ENCODE measurements at places on chromosomes 16 and 17.

DNA sequence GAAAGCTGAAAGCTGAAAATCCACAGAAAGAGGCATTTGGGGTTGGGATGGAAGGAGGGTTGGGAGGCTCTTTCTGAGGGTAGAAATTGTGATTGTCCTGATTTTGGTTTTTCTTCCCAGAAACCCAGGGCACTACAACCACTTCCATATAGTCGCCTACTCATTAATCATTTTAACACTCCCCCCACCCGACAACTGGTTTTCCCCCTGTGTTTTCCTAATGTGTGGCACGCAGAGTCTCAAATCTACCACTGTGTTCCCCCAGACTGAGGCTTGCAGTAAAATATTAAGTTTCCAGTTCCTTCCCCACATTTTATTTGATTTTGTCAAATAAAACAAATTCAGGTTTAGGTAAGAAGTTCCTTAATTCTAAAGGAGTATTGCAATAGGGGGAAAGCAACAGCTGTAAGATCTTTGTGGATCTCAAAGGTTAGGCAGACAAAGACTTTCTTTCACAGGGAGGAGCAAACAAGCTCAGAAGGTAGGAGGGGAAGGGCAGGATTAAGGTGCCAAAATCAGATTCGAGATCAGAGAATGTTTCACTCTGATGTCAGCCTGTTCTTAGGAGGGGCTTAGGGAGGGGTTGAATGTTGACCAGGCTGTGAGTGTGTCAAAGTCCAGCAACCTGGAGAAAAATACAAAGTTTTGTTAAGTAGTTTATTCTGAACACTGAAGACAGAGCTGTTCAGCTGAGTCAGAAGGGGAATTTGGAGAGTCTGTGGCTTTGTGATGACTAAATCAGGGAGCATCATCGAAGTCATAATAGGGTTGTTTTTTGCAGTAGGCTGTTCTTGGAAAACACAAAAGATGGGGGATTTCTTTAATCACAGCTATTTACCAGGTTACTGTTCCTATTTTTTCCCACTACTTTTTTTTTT lies 3.6 kb downstream of the ZNF267 start:
- no peak for DNase-seq

DNA sequence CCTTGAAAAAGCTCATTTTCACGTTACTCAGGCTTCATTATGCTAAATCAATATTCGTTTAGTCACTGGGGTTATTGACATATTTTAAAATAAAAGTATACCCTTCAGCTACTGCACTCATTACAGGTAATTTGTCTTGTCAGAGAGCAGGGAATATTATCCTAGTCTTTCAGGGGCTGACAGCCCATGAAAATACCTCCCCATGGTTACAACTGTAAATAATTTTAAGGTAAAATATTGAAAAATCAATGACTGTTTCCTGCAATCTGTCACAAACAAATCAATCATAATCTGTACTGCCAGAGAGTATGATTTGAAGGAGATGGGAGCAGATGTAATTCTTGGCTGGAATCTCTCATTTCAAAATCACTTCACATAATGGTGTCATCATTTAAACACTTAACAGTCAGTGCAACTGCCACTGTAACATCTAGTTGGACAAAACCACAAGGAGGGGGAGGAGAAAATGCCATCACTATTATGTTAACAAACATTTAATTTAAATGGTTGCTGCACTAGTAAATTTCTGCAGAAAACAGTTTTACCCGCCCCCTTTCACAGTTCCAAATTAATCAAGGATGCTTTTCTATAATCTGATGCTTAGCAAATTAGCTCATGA lies 9.3 kb upstream of the IRX5 start:
- DNase-seq: no peak

- no peak for DNase-seq
These were observed 418.3 kb downstream of the NPIPA7 start for GRCh38 chr16:16797239-16797638.

DNA sequence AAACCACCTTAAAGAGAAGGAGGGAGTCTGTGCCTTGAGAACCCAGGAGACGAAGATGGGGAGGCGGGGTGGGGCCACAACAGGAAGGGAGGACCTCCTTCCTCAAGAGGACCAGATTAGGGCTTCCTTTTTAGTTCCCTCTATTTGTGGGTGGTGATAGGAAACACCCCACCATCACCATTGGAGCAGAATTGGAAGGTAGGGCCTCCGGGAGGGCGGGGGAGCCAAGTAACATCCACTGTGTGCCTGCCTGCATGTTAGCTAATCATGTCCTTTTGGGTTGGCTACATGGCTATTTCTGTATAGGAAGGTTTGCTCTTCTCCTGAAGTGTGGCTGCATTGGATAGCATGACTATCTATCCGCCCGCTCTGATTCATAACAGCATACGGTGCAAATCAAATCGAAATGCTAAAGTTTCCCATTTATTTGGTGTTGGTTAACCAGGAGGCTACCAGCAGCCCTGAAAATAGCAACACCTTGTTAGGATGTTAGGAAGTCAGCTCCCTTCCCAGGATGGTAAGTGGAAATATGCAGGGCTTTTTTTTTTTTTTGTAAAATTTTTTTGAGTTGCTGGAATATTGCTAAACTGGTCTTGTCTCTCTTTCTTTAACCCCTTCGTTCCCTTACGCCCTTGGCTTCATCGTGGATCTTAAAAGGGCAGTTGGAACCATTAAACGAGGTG lies 4.2 kb downstream of the SYT17 start:
- DNase-seq: no peak

- no peak for DNase-seq
These were observed 150.4 kb upstream of the CIBAR2 start for GRCh38 chr16:85262558-85263238.

GRCh38 chr17:31687505-31688126 lies 171.4 kb downstream of the COPRS start:
- DNase-seq: no peak

GRCh38 chr17:64411999-64412771 lies 21.5 kb upstream of the PECAM1 start:
- DNase-seq: no peak

DNA sequence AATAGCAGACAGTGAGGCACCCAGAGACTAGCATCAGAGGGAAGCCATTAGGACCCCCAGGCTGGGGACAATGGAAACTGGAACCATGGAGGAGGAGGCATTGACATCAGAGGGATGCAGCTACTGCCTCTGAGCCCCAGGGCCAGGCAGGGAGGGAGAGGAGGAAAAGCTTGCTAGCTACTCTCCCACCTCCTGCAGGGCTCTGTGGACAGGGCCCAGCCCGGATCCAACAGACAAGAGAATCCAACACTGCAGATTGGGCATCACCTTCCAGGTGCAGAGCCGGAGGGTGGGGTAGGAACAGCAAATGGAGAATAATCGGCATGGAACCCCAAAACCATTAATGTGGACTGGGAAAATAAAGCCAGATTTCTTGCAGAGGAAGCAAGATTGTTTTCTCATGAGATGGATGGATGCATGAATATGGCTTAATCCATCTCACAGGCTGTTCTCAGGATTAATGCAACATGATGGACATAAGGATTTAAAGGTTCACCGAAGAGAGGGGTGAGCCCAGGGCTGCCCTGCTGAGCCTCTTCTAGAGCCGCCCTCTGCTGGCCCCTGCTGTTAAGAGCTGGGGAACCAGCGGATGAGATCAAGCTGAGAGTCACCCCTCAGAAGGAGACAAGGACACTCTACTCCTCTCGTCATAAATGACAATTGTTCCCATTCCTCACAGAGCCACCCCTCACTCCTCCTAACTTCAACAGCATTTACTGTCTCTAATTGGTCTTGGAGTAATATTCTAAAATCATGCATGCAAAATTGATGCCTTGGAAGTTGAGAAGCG lies 48.8 kb downstream of the DNAH3 start:
- no peak for DNase-seq

DNA sequence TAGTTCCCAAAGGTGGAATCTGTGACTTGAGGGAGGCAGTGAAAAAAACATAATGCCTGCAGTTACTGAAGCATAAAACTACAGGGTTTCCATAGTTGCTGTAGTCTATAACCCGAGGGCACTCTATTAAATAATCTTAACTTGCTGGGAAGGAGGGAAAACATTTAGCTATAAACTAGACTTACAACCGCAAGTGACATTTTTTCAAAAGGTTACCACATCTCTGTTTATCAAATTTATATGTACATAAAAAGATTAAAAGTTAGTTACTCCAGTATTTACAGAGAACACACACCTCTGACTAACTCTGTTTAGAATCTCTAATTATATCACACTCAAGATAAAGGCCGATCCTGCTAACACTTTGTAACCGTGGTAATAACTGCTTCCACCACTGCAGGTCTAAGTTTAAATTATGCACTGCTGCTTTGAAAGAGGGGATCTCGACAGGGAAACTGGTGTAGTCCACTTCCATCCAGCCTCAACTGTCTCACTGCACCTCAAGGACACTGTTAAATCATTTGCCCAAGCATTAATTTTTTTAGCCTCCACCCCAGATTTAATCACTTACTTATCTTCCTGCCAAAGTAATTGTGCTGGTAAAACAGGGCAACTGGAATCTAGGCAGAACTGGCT lies 14.6 kb downstream of the KCNJ16 start:
- no peak for DNase-seq

- DNase-seq: no peak
These were observed 93.4 kb upstream of the GSE1 start for GRCh38 chr16:85519540-85520231.

DNA sequence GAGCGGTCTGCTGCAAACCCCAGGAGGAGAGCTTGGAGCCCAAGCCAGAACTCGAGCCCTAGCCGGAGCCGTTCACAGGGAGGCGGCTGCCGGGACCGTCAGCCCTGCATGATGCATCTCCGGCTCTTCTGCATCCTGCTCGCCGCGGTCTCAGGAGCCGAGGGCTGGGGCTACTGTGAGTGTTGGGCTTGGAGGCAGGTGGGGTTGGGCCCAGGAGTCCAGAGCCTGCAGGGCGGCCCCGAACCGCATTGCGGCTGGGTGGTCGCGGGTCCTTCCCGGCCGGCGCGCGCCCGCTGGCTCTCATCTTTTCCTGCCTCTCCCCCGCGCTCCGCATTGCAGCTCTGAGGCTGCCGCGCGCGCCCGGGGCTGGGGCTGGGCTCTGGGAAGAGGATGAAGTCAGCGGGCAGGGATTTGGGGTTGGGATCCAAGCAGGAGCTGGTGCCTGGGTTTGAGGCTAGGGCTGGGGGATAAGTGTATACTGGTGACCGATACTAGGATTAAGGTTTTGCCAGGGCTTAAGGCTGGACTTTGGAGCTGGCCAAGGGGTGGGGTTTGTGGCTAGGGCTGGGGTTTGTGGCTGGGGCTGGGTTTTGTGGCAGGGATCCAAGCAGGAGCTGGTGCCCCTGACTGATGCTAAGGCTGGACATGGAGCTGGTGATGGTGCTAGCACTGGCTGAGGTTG lies 532 bp downstream of the CNTNAP1 start:
- DNase-seq: no peak

- no peak for DNase-seq
These were observed 3.9 kb downstream of the SKAP1 start for GRCh38 chr17:48426019-48426665.

GRCh38 chr17:30225919-30226553 lies 9.5 kb downstream of the SLC6A4 start:
- DNase-seq: no peak

DNA sequence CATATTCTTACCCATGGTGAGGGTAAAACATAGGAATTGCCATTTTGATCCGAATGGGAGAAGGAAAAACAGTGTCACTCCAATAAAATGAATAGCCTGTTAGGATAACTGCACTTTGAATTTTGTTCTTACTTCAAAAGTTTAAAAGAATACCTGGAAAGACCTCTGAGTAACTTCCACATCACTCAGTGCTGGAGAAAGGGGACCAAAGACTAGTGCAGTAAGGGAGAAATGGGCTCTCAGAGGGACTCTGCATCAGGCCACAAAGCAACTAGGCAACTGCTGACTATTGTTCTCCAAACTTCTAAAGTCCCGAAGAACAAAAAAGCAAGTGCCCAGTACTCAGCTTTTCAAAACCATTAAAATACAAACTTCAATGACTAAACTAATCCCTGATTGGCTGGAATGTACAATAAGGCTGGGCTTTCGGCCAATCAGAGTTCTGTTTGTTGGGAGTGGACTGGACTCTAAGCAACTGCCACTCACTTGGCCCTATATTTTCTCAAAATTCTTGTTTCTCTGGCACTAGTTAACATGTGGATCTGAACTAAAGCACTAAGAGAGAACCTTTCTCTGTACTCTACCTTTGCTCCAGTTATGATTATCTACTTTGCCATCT lies 6.2 kb downstream of the DNAJC7 start:
- DNase-seq: no peak

DNA sequence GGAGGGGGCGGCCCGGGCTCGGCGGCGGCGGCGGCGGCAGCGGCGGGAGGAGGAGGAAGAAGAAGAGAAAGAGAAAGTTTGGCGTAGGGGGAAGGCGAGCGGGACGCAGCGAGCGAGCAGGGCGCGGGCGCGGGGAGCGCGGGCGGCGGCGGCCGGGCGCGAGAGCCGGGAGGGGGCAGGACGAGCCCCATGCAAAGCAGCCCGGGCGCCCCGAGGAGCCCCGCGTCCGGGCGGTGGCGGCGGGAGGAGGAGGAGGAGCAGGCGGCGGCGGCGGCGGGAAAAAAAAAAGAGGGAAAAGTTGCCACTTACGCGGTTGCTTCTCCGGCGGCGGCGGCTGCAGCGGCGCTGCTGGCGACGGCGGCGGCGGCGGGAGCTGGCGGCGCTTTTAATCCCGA lies 10.3 kb upstream of the ZFHX3 start:
- no peak for DNase-seq

- DNase-seq: no peak
These were observed 150.2 kb downstream of the TANC2 start for GRCh38 chr17:63116228-63116627.

DNA sequence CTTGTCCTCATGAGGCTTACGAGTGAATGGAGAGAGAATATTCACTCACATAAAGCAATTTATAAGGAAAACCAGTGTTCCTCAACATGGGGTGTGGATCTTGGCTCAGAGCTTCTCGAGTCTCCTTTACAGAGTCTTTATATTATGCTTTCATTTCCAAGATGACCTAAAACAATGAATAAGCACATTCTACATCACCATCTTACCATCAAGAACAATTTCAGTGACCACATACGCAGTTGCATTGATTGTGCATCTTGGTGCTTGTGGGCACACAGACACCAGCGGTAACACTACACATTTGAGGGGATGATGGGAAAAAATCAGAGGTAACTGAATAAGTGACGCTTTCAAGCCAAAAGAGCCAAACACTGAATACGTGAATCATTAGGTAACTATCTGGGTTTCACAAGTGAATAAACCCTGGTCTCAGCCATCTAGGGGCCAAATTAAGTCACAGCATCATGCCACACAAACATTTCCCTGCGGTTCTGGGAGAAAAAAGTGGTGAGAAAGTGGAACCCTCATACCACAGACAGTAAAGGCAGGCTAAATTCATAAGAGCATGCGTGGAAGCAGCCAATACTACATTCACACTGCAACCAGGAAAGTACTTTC lies 9.4 kb downstream of the CWC25 start:
- DNase-seq: no peak

GRCh38 chr16:8299635-8300034 lies 290.7 kb downstream of the TMEM114 start:
- no peak for DNase-seq

DNA sequence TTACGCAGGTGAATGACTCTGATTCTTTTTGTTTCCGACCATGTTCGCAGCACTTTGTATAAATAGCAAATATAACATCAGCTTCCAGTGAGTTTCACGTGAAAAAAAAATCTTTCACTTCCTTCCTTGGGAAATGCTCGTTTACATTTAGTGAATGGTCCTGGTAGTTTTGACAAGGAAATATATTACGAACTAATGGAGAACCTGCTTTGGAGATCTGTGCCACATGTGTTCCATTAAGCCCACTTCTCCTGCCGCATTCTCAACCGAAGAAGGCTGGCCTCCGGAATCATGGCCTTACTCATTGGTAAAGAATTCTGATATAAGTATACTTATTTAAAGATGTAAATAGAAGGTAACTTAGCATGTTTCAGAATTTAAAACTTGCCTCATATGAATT lies 3.6 kb downstream of the CRAMP1 start:
- no peak for DNase-seq

GRCh38 chr17:44279666-44280391 lies 11.9 kb upstream of the SLC4A1 start:
- DNase-seq: peak; percentile 24

Measured in left renal pelvis (tissue), 4 donors.